ENCODE measurements at places on chromosomes 4 and X. TPM values are rescaled to one million over a fixed set of nuclear protein-coding genes. Genes with fewer than 3 reads are reported as not detected.

The TBX22 gene
- total RNA-seq = not detected

The NIPAL1 gene
- 1.1 TPM for total RNA-seq

The DCAF4L1 gene
- total RNA-seq = 0.18 TPM

The COX7B2 gene
- total RNA-seq = not detected

DNA sequence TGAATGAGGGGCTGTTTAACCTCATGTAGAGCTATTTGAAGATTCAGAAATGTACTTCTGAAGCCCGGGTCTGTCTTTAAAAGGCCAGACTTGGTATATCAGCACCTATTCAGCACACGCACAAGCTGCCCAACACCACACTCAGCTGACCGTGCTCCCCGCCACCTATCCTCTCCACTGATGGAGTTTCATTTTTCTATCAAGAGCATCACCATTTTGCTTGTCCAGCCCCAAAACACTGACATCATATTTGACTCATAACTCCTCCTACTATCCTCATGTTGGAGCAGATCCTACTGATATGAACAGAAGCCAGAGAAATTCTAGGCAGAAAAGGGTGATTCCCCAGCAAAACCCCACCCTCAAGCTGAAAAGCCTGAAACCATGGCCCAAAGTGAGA is 100.3 kb downstream of the SORBS2 start:
- peak; percentile 8 for DNase-seq

GRCh38 chr4:54077812-54078211 is 13.4 kb upstream of the CHIC2 start:
- DNase-seq = peak; percentile 60

GRCh38 chr4:77505275-77505957 is 100.2 kb upstream of the CXCL13 start:
- DNase-seq = no peak

DNA sequence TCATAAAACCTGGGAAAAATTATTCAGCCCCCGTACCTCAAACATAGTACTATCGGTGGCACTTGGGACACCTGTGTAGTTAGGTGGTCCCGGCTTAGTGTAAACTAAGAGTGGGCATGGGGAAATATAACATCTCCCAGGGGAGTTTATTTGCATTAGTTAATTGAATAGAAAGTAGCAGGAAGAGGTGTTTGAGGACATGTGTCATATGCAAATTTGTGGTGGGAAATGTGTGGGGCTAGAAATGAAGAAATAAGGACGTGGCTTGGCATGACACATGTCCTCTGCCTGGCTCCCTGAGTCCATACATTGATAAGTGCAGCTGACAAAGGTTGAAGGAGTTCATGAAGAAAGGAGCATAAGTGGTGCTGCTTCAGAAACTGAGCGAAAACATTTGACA is 483.6 kb downstream of the SH2D1A start:
- DNase-seq = no peak

GRCh38 chr4:174214101-174214878 is 69.2 kb downstream of the FBXO8 start:
- no peak for DNase-seq
